ENCODE measurements at places on chromosomes 11 and 22. TPM values are rescaled to one million over a fixed set of nuclear protein-coding genes. Genes with fewer than 3 reads are reported as not detected.

DNA sequence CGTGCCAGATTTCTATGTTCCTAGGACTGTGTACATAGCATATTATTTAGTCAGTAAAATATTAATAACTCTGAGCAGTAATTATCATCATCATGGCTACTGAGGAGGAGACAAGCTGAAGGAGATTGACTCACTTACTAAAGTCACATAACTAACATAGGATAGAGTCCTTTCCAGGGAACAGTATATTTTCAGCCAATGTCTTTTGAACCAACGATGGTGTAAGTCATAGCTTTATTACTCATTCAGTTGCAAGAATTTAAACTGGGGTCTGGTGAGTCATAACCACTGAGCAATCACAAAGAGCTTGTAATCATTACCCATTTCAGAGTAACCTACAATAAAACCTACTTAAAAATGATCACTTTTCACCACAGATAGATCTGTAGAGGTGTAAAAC, 1564.8 kb upstream of the TENM4 start:
- no peak for DNase-seq

GRCh38 chr11:111743700-111744099, 22.5 kb downstream of the PPP2R1B start:
- no peak for DNase-seq

Gene PNPLA5
- not detected for total RNA-seq

DNA sequence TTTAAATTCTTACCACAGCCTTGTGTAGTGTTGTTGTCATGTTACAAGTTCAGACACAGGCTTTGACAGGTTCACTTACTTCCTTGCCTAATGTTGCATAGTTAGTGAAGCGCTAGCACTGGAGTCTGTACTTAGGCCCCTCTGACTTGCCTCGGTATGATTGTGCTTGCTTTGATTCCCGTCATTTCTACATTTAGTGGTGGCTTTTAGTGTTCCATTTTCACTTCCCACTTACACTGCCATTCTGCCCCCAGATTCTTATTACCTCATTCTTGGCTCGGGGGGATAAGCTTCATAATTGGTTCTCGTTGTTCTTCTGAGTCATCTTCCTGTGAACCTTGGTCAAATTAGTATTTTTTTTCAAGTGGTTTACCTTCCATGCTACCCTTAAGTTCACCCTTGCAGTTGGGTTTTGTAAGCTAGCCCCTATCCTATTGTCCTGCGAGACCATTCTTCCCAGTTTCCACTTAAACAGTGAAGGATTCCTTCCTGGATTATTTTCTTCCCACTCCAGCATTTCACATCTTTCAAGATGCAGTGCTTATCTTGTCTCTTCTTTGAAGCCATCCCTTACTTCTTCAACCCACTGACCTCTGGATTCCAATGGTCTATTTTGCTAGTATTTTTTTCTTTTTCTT, 68.7 kb downstream of the DDX10 start:
- DNase-seq, result no peak

Gene SERHL2
- total RNA-seq, result 0.45 TPM

GRCh38 chr22:42645938-42646568, 3.1 kb downstream of the CYB5R3 start:
- no peak for DNase-seq

GRCh38 chr11:35190804-35191348, 51.9 kb downstream of the CD44 start:
- DNase-seq, result no peak

Gene YPEL4
- 0.28 TPM for total RNA-seq

DNA sequence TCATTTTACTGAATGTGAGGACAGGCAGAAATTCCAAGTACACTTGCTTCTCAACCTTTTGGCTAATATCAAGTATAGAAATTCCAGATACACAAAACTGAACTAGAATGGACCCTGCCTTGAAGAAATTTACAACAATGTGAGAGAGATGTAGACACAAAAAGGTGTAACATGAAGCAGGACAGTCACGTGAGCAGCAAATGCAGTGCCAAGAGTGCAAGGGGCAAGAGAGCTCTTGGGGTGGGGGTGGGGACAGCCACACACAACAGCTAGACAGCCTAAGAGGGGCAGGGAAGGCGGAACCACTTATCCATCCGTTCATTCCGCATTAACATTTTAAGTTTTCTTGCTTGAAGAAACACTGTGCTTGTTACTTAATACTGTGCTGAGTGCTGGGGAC, 28.9 kb downstream of the PLEKHA7 start:
- no peak for DNase-seq

Gene LYVE1
- not detected for total RNA-seq

- DNase-seq, result no peak
Observed at GRCh38 chr22:50445880-50446707, 28.7 kb downstream of the SBF1 start.

- no peak for DNase-seq
Observed at GRCh38 chr22:28018461-28018927, 99.4 kb upstream of the PITPNB start.

Gene SAA4
- total RNA-seq, result 2.6 TPM

DNA sequence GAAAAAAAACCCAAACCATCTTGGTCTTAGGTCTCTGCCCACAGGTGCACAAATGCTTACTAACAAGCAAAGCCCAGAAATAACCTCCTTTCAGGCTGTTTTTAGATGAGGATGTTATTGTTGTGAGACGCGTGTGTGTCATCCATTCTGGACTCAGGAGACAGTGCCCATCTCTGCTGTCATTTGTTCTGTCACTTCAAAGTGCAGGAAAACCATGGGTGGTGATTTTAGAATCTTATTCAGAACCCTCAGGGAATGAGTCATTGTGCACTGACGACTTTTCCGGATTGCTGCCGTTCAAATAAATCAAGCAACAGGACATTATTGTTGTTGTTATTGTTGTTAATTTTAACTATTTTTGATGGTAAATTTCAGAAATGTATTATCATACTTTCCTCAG, 110.3 kb downstream of the LRRC32 start:
- DNase-seq, result no peak

GRCh38 chr11:115263799-115264656, 240.2 kb downstream of the CADM1 start:
- DNase-seq, result no peak

Measured in Calu3 (cell line).